Activated CD4-positive, alpha-beta T cell treated with anti-CD3 and anti-CD28 coated beads for 1 hour (primary cell): ENCODE measurements at places on chromosomes 6 and 20.

- no peak for DNase-seq
Observed at GRCh38 chr6:15290962-15291704, 45.3 kb downstream of the JARID2 start.

DNA sequence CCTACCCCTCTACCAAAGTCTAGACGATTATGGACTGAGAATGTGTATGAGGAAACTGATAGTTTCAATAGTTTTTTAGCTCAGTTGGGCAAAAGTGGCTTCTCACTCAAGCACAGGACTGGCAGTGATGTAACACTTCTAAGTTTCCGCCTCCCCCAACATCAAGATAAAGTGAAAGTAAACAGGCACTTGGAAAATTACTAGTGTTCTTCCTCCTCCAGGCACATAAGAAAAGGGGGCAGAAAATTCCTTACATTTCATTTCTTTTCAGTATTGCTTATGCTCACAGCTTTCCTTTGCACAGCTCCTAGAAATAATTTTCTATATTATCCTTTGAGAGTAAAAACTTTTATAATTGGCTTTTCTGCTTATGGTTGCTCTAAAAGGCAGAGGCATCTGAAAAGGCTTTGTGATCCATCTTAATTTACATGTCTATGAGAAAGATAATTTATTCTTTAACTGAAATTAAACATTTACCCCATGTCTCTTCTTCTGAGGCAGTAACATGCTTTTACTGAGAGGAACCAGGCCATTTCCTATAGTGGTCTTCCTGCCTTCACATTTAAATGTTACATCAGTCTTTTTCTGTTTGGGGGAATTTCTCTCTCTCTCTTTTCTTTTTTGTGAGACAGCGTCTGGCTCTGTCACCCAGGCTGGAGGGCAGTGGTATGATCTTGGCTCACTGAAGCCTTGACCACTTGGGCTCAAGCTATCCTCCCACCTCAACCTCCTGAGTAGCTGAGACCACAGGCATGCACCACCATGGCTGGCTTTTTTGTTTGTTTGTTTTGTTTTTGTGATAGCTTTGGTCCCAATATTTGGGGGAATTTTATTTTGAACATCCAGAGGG is 65.0 kb upstream of the EEF1A1 start:
- DNase-seq, result no peak

GRCh38 chr20:34971561-34972235 is 16.0 kb downstream of the MYH7B start:
- no peak for DNase-seq

DNA sequence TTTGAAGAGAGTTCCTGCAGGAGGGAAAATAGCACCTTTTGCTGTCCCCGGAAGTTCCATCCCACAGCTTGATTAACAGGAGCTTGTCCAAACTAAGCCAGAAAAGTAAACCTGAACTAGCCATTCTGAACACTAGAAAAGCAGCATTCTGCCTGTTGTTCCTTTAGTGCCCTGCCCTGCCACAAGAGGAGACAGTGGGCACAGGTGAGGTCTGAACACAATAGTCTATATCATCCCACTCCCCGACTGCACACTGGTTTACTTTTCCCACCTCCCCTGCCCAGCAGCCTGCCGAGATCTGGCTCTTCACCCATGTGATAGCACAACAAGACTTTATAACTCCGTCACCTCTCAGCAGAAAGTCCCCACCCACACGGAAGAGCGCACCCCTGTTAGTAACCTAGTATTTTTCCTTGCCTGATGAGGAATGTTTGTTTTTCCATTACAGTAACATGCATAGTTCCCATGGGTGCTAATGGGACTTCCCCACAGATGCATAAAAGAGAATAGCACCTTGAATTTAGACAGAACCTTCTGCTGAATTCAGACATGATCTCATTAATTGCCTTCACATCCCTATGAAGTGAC is 59.7 kb downstream of the TFAP2A start:
- DNase-seq, result no peak

DNA sequence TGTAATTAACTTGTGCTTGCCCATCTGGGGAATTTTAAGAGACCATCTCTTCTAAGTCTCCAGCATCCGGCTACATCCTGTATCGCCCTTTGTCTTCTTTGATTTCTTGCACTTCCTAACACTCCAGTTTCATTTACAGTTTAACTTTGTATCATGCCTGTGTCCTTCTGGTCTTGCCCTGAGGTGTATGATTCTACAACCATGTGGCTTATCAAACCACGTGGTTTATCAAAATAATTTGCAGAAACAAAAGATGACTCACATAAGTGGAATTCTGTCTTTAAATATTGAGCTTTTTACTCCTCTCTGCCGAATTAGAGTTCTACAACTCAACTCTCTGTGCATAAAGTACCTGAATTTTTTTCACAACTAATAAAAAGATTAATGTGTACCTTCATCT is 580.7 kb downstream of the KIF16B start:
- DNase-seq, result no peak

GRCh38 chr6:7139835-7140470 is 32.2 kb downstream of the RREB1 start:
- no peak for DNase-seq

DNA sequence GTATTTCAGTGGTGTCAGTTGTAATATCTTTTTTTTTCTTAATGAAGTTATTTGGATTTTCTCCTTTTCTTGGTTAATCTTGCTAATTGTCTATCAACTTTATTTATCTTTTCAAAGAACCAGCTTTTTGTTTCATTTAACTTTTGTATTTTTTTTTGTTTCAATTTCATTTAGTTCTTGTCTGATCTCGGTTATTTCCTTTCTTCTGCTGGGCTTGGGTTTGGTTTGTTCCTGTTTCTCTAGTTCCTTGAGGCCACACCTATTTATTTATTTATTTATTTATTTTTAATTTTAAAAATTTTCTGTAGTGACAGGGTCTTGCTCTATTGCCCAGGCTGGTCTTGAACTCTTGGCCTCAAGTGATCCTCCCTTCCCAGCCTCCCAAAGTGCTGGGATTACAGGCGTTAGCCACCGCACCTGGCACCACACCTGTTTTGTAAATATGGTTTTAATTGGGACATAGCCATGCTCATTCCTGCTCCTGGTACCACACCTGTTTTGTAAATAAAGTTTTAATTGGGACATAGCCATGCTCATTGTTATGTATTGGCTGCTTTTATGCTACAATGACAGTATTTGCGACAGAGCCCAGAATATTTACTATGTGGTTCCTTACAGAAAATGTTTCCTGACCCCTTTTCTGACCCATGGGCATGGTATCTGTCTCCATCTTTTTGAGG is 22.2 kb downstream of the KDM1B start:
- no peak for DNase-seq

DNA sequence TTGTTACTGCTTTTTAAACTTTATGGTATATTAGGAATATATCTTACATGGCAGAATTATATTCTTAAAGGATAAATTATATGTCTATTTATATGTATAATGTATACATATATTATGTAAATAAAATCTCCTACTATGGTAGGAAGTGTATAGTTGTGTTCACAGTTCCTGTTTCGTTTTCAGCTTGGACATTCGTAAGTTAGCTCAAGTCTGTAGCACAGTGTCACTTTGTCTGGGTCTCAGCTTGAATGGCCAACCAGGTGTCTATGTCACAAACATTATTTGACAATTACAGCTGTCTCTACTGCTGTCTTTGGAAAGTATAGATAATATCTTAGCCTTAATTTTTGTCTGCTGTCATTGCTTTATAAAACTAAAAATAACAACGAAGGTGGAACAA is 303.9 kb downstream of the CDKAL1 start:
- no peak for DNase-seq

DNA sequence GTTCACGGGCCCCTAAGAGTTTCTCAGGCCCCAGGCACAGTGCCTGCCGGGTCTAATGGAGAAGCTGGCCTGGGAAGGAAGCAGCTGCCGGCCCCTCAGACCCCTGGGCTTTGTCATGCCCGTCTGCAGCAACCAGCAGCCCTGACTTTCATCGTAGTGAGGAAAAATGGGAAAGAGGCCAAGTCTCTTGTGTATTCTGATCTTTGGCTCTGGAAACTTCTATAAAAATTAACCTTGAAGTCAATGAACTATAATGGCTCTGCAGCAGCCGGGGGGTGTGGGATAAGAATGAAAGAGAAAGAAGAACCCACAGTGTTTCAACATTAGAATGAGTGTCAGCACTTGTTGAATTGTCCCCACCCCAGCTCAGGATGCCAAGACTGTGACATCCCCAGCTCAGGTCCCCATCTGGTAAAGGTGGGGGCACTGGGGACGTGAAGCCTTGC is 12.9 kb downstream of the TGM2 start:
- no peak for DNase-seq

GRCh38 chr6:169384291-169384690 is 130.6 kb upstream of the THBS2 start:
- no peak for DNase-seq

DNA sequence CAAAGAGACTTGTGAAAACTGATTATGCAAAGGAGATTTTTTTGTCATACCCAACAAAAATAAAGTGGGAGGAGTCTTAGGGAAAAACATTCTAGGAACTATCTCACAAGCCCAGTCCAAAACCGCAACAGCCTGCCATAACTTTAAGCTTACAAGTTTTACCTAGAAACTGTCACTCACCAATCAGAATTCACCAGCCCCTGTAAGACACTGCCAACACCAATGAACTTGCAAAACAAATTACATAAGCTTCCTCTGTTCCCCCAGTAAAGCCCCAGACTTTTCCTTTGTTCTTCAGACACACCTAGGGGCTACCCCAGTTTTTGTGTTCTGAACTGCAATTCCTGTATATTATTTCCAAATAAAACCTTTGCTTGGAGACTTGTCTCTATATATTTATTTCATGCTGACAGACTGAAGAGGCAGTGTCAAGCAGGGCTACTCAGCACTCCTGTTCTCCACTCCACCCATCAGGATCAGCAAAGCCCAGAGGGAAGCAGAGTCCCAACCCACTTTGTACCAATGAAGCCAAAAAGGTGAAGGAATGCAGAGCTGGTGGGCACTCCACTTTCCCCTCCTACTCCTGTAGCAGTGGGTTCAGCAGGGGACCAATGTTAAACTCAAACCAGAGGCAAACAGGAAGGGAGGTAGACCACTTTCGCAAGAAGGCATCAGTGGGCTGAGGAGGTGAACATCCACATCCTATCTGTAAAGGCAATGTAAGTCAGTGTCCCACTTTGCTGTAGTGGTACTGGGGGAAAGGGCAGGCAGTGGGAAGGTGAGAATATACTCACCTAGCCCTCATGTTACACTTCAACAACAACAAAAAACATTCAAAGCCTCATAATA is 142.5 kb upstream of the RUNX2 start:
- no peak for DNase-seq

GRCh38 chr6:28478518-28478917 is 35.2 kb upstream of the ZSCAN23 start:
- no peak for DNase-seq

GRCh38 chr6:39282774-39283173 is 31.4 kb downstream of the KCNK17 start:
- no peak for DNase-seq

DNA sequence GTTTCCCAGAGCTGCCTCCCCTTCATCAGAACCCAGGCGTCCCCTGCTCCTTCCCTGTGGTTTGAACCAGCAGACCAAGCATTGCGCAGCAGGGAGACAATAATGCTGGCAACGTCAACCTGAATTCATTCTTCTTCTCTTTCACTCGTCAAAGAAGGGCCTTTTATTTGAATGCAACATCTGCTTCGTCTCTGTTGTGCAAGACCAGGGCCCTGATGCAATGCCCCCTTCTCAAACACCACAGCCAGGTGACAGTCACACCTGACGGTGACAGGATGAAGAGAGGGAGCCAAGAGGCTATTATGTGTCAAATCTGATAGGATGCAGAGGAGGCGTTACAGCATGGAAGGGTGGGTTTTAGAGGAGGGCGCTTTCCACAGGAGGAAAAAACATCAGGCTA is 8.0 kb downstream of the INSM1 start:
- no peak for DNase-seq

GRCh38 chr6:16876201-16876600 is 114.9 kb upstream of the ATXN1 start:
- DNase-seq, result no peak

GRCh38 chr20:57464642-57465211 is 60.2 kb downstream of the CTCFL start:
- DNase-seq, result no peak

GRCh38 chr6:16391451-16391912 is 153.1 kb downstream of the GMPR start:
- no peak for DNase-seq

- DNase-seq, result no peak
Observed at GRCh38 chr6:71414486-71414885, 125.9 kb downstream of the OGFRL1 start.

DNA sequence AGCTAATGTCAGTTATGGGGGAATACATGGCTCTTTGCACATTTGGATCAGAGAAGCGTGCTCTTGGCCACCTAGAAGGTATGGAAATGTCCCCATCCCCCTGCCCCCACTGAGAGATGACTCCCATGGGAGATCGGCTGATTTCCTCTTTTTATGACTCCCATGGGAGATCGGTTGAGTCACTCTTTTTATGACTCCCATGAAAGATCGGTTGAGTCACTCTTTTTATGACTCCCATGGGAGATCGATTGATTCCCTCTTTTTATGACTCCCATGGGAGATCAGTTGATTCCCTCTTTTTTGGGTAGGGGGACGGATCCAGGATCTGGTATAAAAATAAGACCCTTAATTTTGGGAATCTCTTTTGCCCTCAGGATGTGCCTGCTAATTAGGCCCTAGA is 10.3 kb upstream of the TAAR9 start:
- DNase-seq, result no peak

GRCh38 chr20:41453010-41453950 is 86.7 kb upstream of the EMILIN3 start:
- no peak for DNase-seq

- no peak for DNase-seq
Observed at GRCh38 chr20:11447371-11448100, 470.2 kb upstream of the BTBD3 start.

GRCh38 chr6:22899426-22899825 is 330.1 kb downstream of the HDGFL1 start:
- DNase-seq, result no peak

DNA sequence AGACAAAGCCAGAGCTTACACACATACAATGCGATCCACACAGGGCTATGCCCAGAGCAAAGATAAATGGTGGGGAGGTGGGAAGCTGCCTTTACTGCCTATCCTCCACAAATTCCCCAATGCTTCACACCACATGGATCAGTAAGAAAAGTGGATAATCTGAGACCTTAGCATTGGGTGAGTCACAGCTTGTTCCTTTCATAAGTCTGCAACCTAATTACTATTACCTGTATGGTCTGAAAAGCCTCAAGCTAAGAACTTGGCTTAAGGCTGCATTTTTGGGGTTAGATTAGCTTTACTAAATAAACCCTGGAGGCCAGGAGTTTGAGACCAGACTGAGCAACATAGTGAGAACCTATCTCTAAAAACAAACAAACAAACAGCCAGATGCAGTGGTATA is 66.0 kb upstream of the BTBD3 start:
- no peak for DNase-seq
